Stimulated activated CD8-positive, alpha-beta memory T cell treated with anti-CD3 and anti-CD28 coated beads, Interleukin-7, amount 100 ng/mL, for 4 hours (primary cell): ENCODE measurements at places on chromosomes 6 and 20.

- DNase-seq = no peak
Measured at GRCh38 chr20:44234566-44235317, 12.4 kb upstream of the GDAP1L1 start.

- no peak for DNase-seq
Measured at GRCh38 chr6:147677647-147678046, 169.2 kb downstream of the SAMD5 start.

- no peak for DNase-seq
Measured at GRCh38 chr6:116866281-116866871, 10.7 kb upstream of the RFX6 start.

DNA sequence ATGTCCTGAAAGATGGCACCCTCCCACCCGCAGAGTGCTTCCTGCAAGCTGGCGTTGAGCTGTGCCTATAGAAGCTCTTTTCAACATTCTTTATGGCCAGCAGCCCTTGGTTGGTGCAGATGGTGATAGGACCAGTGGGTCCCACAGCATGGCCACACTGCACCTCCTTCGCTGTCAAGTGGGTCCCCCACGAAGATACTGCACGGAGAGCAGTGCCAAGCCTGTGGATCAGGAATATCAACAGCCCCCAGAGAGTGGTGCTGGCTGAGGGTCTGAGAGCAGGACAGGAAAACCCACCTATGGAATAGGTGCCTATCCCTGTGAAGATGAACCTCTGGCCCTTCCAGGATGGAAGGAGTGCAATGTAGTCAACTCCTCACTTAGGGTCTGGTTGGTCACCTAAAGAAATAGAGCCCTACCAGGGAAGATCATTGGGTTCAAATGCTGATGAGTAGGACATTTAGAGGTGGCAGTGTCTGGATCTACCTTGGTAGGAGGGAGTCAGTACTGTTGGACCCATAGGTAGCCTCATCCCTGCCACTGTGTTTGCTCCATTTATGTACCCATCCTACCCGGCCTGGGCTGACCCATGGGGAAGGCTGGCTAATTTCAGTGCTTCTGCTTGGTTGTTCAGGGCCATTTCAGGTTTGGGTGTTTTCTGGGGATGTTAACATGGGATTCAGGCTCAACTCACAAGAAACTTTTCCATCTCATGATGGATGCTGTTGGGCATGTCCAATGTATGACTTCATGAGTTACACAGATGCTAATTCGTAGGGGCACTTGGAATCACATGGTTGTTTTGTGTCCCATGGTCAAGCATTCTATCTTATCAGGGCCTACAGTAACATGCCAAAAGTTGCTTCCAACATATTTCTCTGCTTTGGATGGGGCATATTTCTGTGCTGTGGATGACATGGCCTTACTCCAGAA is 33.4 kb upstream of the MICB start:
- DNase-seq = no peak

GRCh38 chr6:150377211-150377781 is 8.5 kb downstream of the IYD start:
- DNase-seq = no peak
